ENCODE measurements at places on chromosomes 1 and 21.

DNA sequence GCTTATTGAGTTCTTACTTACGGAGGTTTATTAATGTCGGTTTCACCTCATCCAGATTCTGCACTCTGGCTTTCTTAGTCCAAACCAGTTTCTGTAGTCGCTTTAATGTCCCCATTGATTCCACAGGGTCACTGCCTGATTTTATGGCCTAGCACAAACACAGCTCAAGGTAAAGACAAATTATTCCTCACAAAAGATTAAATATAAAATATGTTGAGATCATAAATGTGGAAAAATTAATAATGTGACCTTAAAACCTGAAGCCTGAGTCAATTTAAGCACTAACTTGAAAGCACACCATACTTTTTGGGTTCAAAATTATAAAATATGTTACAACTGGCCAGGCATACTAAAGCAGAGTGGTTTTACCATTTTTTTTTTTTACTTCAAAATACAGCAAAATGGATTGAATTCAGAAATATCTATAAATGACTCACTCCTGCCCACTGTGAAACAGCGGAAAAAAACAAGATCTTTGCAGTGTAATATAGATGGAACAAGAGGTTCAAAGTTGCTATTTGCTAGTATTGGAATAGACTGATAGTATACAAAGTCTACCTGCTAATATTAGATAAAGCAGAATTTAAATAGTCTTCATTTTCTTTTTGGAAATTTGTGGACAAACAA, 37.6 kb upstream of the SAMSN1 start:
- DNase-seq: no peak

GRCh38 chr1:91872000-91872399, 14.0 kb downstream of the TGFBR3 start:
- DNase-seq: no peak

DNA sequence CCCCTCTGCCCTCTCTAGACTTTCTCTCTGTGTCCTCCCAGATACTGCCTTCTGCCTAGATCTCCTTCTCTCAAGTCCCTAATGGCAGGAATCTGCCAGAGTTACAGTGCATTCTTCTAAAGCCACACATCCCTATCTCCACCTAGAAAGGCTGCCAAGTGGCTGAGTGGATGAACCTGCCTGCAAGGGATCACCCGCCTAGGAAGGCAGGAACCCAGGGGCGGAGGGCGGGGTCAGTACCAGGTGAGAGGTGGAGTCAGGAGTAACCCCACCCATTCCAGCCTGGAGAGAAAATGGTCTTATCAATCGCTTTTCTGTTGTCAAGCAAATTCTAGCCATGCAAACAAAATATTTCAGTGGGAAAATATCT, 60.8 kb downstream of the BCAR3 start:
- no peak for DNase-seq

GRCh38 chr1:193183019-193183627, 3.3 kb downstream of the B3GALT2 start:
- DNase-seq: peak; percentile 64

DNA sequence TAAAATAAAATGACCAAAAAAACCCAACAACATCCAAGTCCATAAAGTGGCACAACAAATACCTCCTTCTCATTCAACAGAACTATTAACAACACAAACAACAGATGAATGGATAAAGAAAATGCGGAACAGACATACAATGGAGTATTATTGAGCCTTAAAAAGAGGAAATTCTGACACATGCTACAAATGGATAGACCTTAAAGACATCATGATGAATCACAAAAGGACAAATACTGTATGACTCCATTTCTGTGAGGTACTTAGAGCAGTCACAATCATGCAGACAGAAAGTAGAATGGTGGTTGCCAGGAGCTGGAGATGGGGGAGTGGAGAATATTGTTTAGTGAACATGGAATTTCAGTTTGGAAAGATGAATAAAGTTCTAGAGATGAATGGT, 42.6 kb downstream of the EYA3 start:
- no peak for DNase-seq

DNA sequence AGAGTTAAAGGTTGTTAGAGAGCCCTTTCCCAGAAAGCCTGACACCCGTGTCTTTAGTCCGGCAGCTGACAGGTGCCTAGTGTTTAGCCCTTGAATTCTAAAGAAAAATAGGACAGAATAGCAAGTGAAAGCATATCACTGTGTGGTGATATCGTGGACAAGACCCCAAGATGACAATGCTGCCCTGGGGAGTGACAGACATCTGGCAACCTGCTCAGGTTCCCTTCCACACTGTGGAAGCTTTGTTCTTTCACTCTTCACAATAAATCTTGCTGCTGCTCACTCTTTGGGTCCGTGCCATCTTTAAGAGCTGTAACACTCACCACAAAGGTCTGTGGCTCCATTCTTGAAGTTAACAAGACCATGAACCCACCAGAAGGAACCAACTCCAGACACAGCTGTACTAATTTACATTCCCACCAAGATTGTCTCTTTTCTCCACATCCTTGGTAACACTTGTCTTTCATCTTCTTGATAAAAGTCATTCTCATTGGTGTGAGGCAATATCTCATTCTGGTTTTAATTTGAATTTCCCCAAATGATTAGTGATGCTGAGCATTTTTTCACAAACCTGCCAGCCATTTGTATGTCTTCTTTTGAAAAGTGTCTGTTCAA, 107.6 kb upstream of the SGIP1 start:
- DNase-seq: no peak

DNA sequence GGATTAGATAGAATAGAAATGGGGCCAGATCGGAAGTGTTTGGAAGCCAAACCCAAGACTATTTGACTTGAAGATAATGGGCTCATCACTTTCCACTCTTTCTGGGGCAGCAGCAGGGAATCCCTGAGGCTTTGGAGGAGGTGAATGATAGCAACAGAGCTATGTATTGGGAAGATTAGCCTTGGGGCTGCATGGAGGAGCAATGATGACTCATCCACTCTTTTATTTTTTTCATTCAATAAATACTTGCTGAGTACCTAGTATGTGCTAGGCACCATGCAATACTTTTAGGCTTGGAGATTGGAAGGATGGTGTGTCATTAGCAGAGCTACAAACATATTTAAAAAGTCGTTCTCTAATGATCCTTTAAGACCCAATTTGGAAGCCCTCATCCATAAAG, 166.9 kb upstream of the FOXD3 start:
- no peak for DNase-seq

DNA sequence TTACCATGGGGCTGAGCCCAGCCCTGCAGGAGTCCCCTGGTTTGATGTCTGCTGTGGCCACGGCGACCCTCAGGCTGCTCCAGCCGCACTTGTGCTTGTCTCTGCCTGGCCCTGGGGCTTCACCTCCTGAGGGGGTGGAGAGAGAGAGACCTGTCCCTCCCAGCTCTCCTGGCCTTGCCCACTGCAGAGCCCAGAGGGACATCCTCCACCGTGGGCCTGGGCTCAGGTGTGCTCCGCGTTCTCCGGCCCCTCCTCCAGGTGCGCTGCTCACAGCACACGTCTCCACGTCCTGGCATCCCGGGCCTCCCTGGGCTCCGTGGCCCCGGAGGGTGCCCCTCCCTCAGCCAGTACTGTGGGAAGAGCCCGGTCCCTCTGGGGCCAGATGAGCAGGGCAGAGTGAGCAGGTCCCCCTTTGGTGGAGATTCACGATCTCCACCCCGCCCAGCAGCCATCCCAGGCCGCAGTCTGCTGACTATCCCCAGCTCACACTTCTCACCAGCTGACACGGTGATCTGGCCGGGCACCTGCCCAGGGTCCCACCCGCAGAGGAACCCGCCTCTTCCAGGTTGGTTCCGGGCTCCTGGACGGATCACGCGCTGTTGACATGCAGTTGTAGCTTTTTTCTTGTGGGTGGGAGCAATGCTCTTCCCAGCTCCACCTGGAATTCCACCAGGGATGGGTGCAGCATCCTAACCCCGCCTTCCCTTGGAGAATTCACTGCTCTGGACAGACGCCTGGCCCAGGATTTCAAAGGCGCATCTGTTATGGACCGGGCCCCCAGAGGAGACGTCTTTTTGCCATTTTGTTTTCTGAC, 41.8 kb upstream of the POFUT2 start:
- no peak for DNase-seq

- DNase-seq: no peak
Observed at GRCh38 chr1:63466181-63466580, 56.8 kb downstream of the ITGB3BP start.

GRCh38 chr1:183484851-183485250, 12.6 kb downstream of the SMG7 start:
- DNase-seq: no peak

DNA sequence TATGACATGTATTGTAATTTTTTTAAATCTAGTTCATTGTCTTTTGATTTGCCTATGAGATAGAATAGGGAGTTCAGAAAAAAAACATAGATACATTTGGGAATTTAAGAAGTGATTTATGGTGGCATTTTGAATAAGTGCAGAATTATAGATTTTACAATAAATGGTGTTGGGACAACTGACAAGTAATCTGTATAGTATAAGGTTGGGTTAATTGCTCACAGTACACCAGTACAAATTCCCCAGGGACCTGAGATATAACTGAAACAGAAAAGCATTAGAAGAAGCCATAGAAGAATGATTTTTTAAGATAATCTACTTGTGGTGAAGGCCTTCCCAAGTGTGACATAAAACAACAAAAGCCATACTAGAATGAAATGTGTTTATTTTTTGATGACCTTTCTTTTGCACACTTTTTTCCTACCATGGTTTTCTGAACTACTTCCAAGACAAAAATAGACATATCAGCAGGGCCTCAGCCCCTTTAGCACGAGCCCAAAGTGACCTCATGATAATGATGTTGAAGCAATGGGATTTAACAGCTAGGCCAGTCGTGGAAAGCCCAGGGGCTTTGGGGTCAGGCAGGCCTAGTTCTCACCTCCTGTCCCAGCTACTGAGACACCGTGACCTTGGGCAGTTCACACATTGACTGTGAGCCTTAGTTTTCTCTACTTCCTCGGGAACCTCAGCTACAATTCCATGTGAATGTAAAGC, 87.4 kb downstream of the GREM2 start:
- DNase-seq: no peak

- no peak for DNase-seq
Observed at GRCh38 chr1:54566438-54567141, 18.6 kb downstream of the ACOT11 start.

- no peak for DNase-seq
Observed at GRCh38 chr21:38229260-38229877, 27.4 kb upstream of the KCNJ15 start.

GRCh38 chr1:180255536-180256340, 25.7 kb downstream of the LHX4 start:
- DNase-seq: no peak

DNA sequence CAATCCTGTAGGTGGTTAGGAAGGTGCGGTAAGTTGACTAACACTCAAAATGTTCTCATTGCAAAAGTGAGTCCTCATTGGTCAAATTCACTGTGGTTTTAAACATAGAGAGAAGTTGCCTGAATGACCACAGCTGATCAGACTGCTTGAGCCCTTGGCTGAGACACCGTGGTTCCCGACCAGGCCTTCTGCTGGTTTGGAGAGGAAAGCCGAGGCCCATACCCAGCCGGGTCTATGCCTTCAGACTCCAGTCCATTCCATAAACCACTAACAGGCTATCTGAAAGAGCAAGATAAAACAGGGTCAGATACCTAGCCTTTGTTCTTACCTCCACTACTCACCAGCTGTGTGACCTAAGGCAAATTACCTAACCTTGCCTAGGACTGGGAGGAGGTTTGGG, 133.9 kb downstream of the LMX1A start:
- no peak for DNase-seq

- DNase-seq: no peak
Observed at GRCh38 chr1:209617047-209617673, 33.6 kb downstream of the CAMK1G start.

GRCh38 chr1:41282679-41283317, 40.7 kb upstream of the SCMH1 start:
- DNase-seq: peak; percentile 20

GRCh38 chr1:198678901-198679329, 40.1 kb downstream of the PTPRC start:
- no peak for DNase-seq

- no peak for DNase-seq
Observed at GRCh38 chr1:221271701-221272100, 392.5 kb downstream of the HLX start.

GRCh38 chr1:169949139-169949538, 55.4 kb upstream of the SCYL3 start:
- no peak for DNase-seq

- no peak for DNase-seq
Observed at GRCh38 chr21:25416669-25417068, 190.6 kb downstream of the MRPL39 start.

DNA sequence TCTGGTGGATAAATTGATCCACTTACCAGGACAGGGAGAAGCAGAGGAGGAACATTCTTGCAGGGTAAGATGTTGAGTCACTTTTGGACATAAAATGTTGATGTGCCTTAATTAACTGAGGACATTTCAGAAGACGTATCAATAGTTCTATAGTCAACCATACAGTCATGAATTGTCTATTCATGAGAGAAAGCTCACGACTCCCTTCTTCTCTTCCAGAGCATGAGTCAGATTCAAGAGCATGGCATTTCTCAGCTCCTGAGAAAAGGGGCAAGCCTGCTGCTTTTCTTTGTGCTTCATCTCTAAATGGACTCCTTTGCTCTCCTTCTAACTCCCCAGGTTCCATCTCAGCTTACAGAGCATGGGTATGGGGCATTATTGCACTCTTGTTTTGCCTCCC, 55.7 kb downstream of the ADGRL4 start:
- no peak for DNase-seq

- DNase-seq: no peak
Observed at GRCh38 chr1:43466403-43466802, 12.7 kb upstream of the HYI start.

DNA sequence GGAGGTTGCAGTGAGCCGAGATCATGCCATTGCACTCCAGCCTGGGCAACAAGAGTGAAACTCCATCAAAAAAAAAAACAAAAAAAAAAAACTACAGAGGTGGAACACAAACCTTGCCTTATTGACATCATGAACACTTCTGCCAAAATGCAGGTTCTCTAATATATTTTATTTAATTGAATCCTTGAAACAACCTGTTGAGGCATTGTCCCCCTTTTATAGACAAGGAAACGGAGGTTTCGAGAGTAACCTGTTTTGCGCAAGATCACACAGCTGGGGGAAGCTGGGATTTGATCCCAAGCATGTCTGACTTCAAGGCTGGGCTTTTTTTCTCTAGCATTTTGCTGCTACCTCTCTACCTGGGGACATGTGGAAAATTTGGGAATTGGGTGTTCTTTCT, 2.8 kb downstream of the SZRD1 start:
- no peak for DNase-seq

DNA sequence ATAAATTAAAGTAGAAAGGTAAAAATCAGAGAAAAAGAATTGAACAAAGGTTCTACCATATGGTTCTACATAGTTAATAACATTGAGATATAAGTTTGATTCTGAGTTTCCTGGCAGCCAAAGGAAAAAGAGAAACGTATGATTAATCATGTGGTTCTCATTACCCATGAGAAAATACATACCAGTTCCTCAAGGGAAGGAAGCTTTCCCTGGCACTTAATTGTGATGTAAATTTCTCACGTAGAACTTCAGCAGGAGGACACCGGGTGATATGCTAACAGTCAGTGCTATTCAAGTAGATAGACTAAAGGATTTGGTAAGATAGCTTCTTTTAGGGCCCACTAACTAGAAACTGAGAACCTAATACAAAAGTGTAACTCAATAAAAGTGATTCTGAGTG, 218.5 kb downstream of the NFIA start:
- DNase-seq: no peak

All from NCI-H460 (cell line).